Left ventricle myocardium inferior (tissue), 1 donor: ENCODE measurements at places on chromosomes 2 and 18.

- DNase-seq = no peak
These were observed 25.6 kb upstream of the PTMA start for GRCh38 chr2:231682603-231683291.

DNA sequence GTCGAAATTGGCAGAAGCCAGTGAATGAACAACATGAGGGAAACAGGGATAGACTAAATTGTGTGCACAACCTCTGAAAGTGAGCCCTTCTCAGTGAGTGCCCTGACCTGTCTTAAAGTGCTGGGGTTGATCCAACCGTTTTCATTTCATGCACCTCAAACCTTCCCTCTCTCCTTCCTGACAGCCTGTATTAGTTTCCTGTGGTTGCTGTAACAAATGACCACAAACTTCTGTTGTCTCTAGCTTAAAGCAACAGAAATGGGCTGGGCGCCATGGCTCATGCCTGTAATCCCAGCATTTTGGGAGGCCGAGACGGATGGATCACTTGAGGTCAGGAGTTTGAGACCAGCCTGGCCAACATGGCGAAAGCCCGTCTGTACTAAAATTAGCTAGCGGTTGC lies 48.8 kb upstream of the PPP1CB start:
- DNase-seq = no peak

GRCh38 chr2:31228717-31229116 lies 5.2 kb upstream of the EHD3 start:
- DNase-seq = no peak

DNA sequence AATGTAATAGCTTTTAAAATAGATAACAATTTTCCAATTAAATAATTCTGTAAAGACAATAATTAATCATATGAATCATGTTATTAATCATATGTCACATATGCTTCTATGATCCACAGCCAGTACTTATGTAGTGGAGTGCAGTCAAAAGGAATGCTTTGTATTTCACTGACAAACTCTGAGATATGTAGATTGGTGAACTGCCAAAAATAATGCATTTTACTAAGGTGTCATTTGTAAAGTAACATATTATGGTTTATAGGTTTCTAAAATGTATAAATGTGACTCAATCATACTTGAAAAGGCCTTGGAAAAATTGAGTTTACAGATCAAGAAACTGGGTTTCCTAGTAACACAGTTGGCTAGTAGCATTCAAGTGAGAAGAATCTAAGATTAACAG lies 93.8 kb upstream of the KCNH7 start:
- DNase-seq = no peak

- no peak for DNase-seq
These were observed 9.8 kb downstream of the CKAP2L start for GRCh38 chr2:112754564-112754963.
